ENCODE measurements at places on chromosomes 2 and 18.
A peak's percentile ranks its signal among the peaks of the same experiment; 100 is the strongest.

DNA sequence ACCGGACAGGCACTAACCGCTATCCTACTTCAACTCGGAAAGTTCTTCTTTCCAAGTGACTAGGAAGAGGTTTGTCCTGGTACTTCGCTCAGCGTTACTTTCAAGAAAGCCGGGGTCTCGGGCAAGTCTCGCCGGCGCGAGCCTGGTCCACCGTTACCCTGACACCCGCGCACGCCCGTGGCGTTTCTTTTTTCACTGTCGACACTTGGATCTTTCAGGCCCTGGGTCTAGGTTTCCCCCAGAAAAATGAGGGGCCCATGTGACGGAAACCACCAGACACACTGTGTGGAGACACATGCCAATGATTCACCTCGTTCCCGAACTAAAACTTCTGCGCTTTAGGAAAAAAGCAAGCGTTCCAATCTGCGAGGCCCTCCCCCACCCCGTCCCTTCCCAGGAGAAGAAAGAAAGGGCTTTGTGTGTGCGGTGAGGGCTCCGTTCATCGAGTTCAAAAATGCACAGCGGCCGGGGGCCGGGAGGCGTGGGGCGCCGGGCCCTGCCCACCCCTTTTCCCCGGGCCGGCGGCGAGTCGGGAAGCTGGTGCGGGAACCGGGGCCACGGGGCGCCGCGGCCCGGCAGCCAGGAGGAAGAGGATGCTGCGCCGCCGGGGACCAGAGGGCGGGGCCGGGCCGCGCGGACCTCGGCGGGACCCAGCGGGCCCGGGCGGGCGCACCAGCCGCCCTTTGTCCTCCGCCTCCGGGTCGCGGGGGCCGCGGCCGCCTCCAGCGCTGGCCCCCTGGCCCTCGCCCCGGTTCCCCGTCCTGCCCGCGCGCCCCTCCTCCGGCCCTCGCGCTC lies 2.6 kb downstream of the ZNF521 start:
- no peak for DNase-seq

DNA sequence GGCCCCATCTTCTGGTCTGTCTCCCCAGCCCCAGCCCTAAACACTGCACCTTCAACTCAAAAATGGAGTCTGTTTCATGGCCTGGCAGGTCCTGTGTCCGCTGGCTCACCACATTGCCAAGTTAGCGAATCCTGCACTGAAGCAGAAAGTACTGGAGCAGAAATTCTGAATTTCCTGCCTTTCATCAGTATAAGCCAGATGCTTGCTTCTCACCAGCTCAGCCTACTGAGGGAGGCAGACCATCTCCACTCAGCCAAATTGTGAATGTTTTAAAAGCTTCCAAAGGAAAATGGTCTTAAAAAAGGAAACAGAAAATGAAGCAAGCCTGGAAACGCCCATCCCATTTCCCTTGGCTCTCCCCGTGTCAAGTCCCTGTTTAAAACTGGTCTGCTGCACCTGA lies 157.8 kb downstream of the C1D start:
- DNase-seq: no peak

- no peak for DNase-seq
Observed at GRCh38 chr18:79182047-79182713, 113.0 kb downstream of the ATP9B start.

DNA sequence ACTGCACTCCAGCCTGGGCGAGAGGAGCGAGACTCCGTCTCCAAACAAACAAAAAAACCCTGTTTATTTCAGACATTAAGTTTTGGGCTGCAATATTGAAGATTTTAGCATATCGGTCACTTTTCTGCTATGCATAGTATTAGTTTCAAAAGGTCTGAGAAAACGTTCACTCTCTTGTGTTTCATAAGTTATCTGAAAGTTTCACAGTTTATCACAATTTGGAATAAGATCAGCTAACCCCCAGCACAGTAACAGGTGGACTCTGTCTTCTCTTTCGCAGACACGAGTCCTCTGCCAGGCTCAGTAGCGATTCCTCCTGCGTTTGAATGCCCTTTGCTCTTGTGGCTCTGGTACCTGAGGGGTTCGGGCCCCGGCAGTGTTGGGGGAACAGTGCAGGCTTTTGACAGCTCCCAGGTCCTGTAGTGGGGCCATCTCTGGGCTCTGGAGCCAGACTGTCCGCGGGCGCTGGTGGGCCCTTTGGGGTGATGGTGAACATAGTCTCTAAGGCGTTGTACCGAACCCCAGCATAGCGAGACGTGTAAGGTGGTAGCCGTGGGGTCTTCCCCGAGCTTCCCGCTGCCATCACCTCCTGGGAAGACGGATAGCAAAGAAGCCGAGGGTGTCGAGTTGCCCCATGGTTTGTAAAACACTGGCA lies 20.4 kb downstream of the NFATC1 start:
- DNase-seq: no peak

DNA sequence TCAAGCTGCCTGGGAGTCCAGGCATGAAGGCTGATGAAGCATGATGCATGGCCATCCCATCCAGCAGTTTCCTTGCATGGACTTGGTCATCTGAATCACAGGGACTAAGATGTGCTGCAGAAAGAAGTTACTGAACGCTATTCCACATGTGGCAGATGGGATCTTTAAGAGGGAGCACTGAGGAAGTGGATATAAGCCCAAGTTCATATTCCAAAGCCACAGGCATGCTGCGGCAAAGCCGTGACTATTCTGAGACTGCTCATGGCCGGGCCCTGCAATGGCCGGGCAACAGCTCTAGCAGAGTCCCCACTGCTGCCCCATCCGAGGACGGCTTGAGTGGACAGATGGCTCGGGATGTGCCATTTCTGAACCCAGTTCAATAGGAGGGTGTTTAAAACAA lies 61.5 kb downstream of the STPG4 start:
- DNase-seq: no peak

GRCh38 chr2:214896274-214896673 lies 86.8 kb upstream of the BARD1 start:
- DNase-seq: no peak

DNA sequence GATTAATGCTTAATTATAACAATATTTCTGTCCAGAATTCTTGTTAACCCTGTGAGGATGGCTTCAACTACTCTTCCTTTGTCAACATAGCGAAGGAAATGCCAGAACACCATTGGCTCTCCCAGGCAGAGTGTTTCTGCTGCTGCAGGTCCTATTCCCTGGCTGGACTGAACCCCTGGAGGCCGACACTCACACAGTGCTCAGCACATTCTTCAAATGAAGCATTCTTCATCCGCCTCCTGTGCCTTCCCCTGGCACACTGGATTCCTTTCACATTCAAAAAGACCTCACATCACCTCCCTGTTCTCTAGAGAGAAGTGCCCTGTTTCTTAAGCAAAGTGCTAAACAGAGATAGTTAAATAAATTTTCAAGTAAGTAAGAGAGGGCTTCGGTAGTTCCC lies 187.3 kb upstream of the MSH6 start:
- no peak for DNase-seq

GRCh38 chr2:71524476-71524875 lies 71.1 kb downstream of the DYSF start:
- DNase-seq: no peak

DNA sequence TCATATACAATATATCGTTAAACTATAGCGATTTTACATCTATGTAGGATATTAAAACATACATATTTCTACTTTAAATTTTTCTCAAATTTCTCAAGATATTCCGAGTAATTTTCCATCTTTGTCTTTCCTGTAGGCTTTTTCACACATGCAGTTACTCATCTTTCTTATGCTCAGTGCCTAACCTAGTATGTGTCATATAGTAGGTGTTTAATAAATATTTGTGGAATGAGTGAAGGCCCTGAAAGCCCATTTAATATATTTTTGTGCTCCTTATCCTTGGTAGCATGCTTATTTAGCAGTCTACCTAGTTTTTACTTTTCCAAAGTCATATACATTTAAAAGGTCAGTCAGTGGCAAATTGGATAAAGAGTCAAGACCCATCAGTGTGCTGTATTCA lies 67.3 kb downstream of the ITGB6 start:
- no peak for DNase-seq

DNA sequence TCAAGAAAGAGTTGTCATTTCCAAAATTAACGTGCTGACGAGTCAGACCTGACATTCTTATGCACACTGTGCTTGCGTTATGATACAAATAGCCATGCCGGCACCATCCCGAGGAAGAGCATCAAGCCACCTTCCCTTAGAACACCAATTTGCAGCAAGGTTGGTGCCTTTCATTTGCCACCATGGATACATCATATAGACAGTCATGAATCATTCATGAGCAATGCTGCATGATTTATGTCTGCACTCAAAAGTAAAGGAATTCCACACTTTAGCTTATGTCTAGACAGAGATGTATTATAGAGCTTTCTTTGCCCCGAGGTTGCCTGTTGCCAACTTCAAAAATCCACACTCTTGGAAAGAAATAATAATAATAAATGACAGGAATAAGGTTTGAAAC lies 166.9 kb downstream of the VWC2L start:
- DNase-seq: no peak

DNA sequence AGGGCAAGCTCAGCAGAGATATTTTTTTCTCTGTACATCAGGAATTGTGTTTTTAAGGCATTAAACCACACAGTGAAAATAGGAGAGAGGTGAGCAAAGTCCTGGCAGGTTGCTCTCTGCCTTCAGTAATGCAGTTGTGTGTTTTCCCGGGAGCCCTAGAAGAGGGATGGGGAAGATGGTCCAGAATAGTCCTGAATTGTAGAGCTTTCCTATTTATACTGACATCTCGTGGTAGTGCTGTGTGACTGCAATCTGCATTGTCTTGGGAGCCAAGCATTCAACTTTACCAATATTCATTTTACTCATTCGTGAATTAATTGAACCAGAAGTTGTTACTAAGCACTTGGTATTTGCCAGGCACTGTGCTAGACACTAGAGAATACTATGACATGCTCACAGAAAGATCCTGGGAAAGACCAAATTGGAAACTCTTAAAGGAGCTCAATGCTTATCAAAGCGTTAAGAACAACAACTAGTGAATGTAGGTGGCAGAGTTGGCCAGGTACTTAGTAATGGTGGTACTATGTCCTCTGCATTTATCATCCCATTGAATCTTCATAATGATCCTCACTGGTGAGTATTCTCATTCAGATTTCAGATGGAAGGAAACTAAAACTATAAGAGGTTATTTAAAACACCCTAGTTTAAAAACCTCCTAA lies 214.6 kb downstream of the TRIB2 start:
- peak; percentile 25 for DNase-seq

- no peak for DNase-seq
Observed at GRCh38 chr2:70008290-70008689, 46.9 kb upstream of the ASPRV1 start.

DNA sequence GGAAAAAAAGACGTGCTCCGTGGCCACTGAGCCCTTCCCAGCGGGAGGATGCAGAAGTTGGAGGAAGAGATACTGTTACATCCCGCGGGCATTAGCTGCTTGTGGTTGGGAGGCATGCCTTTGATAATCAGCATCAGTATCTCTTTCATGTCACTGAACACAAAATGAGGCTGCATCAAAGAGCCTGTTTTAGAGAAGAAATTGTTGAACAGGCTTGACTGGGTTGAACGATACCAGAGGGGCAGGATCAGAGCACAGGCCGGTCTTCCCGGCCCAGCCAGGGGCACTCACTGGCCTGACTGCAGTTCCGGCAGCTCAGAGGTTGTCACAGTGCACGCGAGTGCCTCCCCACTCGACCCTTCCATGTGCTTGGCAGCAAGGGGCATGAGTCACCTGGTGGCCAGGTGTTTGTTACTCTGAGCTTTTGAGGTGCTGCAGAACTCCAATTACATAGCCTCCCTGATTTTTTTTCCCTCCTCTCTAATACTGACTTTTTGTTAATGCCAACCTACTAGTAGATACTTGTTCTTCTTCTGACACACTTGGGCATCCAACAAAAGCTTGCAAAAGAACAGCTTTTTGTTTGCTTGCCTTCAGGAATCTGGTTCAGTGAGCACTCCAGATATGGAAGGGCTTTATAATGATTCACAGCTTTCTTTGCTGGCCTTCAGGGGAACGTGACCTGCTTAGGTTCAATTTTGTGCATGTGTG lies 121.6 kb downstream of the VAPA start:
- DNase-seq: no peak

DNA sequence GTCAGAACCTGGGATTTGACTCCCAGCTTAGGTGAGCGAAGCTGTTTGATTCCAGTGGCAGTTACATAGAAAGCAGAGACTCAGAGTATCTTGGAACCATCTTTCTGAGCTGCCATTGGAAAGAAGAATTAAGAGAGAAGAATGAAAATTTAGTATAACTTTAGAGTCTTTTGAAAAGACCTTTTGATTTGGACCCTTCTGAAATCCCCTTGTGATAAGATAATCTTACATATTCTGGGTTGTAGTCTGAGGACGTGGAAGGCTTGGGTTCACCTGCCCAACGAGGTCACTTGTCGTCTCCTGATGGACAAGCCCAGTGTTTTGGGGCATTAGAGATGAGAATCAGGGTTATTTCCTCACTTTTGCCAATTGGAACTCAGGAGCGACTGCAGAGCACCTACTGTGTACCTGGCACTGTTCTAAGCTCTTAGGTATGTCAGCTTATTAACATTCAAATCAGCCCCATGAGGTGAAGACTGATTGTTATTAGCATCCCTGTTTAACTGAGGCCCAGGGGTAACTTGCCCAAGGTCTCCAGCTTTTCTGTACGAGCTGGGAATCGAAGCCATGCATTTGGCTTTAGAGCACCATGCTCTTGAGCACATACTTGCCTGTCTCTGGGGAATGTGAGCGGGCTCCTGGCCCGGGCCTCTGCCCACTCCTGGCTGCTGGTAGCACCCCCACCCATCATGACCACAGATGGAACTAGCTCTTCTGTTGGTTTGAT lies 2.9 kb downstream of the HK2 start:
- no peak for DNase-seq

GRCh38 chr2:191070276-191070675 lies 56.3 kb upstream of the STAT1 start:
- DNase-seq: no peak

DNA sequence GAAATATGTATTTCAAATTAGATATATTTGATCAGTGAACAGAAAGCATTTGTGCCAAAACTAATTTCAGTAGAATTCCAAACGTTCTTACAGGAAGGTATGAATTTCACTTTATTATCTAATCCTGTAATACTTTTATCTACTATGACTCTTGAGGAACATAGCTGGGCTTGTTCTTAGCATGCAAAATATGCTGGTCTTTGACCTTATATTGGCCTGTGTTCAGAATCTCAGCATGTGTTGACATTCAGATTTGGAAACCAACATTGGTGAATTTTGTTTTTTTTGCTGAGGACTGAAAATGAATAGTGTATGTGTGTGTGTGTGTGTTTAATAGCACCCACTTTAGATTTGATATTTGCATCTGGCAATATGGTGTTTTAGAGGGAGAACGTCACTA lies 112.2 kb downstream of the MEIS1 start:
- DNase-seq: no peak

- no peak for DNase-seq
Observed at GRCh38 chr2:3168230-3168891, 209.3 kb downstream of the EIPR1 start.

All from NCI-H345 (cell line).